ENCODE measurements at places on chromosomes 1 and 21.

- no peak for DNase-seq
Observed at GRCh38 chr1:3139451-3139852, 70.4 kb downstream of the PRDM16 start.

GRCh38 chr1:183678819-183679218 is 25.7 kb upstream of the APOBEC4 start:
- DNase-seq, result no peak

- DNase-seq, result peak; percentile 51
Observed at GRCh38 chr1:81833722-81834121, 33.0 kb downstream of the ADGRL2 start.

DNA sequence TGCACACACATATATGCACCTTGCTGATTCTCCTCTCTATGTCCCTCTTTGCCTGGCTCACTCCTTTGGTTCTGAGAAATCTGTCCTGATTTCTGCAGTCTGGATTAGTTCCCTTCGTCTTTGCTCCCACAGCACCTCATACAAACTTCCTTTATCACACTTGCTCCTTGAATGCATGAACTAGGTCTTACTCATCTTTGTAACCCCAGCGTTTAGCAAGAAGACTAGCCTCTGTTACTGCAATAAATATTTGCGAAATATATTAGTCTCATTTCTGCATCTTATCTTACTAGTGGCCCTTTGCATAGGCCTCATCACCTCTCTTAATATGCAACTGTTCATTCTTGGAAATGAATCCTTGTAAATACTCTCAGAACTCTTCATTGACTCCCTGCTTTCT is 11.4 kb downstream of the SMYD2 start:
- DNase-seq, result no peak

DNA sequence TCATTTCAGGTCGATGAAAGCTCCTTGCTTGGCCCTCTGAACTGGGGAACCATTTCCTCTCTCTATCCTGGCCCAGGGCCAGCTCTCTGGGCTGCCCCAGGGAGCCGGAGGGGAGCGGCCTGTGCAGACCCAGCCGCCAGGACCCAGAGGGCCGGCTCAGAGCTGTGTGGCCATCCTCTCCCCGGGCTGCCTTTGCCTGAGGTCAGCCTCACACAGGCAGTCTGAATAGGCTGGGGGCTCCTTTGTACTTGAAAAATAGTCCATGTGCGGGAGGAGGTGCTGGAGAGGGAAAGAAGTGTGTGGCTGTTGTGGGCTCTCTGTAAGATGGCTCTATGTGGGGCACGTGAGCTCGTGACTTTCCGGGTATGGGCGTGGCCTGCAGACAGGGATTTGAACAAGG is 275.1 kb upstream of the VAMP3 start:
- no peak for DNase-seq

DNA sequence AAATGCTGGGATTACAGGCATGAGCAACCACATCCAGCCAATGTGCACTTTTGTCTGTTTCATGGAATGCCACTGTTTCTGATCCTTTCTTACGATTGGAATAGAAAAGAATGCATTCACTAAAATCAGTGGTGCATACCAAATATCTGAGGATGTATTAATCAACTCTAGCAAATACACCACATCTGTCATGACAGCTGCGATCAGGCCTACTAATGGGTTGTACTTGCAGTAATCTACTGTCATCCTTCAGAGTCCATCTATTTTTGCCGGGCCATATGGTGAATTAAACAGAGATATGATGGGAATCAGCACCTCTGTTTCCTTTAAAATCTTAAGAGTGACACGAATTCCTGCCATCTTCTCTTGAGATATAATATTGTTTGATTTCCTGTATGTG is 8.5 kb upstream of the USP1 start:
- no peak for DNase-seq

DNA sequence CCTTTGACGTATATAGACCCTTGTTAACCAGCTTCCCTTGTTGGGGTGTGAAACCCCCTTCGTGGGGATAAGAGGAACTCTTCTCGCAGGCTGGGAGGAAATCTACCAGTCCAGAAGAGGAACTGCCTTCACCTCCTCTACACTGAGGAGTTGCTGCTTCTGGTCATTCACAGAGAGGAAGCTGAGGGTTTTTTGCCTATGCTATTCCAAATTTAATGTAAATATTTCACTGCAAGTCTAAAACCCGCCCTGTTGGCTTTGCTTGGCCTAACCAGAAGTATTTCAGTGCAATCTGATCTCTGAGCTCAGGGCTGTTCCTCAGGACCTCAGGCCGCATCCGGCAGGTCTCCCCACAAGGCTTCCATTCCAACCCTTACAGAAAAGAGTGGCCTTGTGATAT is 150.1 kb downstream of the HIVEP3 start:
- no peak for DNase-seq

- DNase-seq, result no peak
Observed at GRCh38 chr1:101217148-101217547, 19.7 kb upstream of the S1PR1 start.

- no peak for DNase-seq
Observed at GRCh38 chr1:39229504-39229903, 25.0 kb downstream of the MACF1 start.

DNA sequence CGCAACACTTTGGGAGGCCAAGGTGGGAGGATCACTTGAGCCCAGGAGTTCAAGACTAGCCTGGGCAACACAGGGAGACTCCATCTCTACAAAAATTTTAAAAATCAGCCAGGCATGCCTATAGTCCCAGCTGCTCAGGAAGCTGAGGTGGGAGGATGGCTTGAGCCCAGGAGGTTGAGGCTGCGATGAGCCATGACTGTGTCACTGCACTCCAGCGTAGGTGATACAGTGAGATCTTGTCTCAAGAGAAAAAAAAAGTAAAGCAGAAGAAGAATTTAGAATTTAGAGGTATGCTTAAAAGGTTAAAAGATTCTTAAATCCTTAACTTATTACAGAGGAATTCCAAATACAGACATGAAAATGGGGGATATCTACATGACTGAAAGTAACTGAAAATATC is 79.5 kb downstream of the SMYD3 start:
- peak; percentile 40 for DNase-seq

GRCh38 chr1:100100202-100100601 is 32.5 kb downstream of the SASS6 start:
- peak; percentile 53 for DNase-seq

- no peak for DNase-seq
Observed at GRCh38 chr1:1116701-1117468, 996 bp upstream of the C1orf159 start.

GRCh38 chr1:112549590-112549989 is 40.8 kb downstream of the WNT2B start:
- DNase-seq, result no peak

DNA sequence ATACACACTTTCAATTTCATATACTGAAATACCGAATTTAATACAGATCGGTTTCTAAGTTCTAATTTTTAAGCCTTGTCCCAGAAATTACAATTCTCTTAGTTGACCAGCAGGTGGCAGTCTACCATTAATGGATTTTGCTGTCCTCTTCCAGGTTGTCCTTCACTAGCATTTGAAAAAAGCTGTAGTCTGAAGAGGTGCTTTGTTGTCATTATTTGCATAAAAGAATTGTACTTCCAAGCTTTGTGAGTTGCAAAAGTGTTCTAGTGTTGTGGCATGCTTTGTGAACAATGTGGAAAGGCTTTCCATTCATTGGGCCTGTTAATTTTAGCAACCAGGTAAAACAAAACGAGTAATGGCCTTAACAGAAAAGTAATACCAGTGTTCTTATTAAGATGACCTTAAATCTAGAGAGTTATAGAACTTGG is 193.6 kb downstream of the RPS6KC1 start:
- DNase-seq, result peak; percentile 61

- no peak for DNase-seq
Observed at GRCh38 chr1:206672011-206672688, 12.6 kb upstream of the MAPKAPK2 start.

- no peak for DNase-seq
Observed at GRCh38 chr1:87759421-87760087, 430.9 kb downstream of the LMO4 start.

DNA sequence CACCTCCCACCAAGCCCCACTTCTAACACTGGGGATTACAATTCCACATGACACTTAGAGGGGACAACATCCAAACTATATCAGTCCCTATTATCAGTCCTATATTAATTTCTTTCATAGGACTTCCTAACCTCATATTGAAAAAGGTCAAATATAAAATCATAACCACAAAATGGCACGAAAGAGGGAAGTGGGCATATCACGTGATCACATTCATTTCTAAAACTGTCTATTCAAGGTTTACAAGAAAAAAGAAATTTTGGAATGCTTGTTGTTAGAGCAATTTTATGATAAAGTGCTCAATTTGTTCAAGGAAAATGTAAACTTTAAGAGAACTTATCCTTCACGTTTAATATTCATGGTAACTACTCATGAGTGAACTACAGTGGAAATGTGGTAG is 13.2 kb upstream of the CDC7 start:
- DNase-seq, result no peak

GRCh38 chr1:85198864-85199263 is 2.0 kb downstream of the SYDE2 start:
- no peak for DNase-seq

GRCh38 chr1:44784094-44785028 is 3.6 kb downstream of the BEST4 start:
- no peak for DNase-seq

DNA sequence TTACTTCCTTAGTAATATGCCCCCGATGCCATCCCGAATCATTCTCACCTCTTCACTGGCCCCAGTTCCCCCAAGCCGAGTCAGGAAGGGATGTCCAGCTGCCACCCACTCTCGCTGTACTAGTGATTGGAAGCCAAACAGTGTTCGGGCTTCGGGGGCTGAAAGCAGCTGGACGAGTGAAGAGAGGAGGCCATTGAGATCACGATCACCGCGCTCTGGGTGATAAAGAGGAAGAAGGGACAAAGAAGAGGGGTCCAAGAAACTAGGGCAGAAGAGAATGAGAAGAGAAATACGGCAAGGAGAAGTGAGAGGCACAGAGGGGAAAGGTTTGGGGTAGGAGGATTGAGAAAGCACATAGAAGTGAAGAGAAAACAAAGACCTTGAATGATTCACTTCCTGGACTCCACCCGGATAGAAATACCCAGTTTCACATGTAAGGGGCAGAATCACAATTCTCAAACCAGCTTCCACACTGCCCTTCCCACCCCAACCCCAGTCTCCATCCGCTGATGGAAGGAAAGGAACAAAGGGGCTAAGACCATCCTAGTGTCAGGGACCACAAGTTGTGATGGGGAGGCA is 3.7 kb upstream of the SF3B4 start:
- no peak for DNase-seq

GRCh38 chr1:236990052-236990445 is 14.2 kb downstream of the MT1HL1 start:
- DNase-seq, result no peak

DNA sequence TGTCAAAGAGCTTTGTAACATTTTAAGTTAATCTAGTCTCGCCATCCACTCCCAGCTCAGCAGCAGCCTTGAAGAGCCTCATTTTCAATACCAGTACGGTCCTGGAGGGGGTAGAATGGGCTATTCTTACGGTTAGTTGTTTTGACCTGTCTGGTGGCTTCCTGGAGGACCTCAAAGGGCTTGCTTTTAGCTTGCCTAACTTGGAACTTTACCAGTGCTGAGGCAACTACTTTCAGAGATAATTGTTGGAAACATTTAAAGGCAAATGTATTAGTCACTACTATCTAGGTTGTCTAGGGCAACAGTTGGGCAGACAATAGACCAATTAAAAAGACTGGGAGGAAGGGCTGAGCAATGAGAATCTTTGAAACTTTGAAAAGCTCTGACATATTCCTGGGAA is 56.0 kb downstream of the TTLL7 start:
- DNase-seq, result peak; percentile 26

- DNase-seq, result peak; percentile 94
Observed at GRCh38 chr1:196180847-196181593, 427.2 kb downstream of the KCNT2 start.

DNA sequence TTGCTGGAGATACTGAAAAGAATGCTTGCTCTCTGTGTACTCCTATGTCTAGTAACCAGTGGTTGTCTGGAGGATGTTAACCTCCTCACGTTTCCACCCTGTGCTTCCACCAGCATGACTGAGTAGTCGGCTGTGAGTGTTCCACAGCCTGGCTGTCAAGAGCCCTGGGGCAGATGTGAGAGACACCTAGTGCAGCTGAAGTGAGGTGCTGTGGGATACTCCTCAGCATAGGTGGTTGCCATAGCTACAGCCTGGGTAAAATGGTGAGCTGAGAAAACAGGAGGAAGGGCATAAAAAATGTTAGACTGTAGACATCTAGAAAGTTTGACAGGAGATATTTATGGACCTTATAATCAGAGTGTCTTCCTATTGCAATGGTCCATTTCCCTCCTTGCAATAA is 15.8 kb downstream of the IVL start:
- no peak for DNase-seq

DNA sequence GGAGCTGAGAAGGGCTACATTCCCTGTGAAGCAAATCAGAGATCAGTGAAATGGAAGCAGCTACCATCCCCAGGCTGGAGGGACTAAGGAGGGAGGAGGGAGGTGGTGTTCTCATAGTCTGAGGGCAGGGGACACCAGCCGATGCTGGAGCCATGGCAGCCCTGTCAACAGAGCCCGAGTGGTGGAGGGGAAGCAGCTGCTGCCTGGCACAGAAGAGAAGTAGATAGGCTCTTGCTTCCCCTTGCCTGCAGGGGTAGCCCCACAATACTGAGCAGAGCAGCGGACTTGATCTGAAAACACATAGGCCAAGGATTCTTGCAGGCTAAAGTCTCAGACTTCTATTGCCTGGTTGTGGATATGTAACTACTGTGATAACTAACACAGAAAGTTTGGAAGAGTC is 255.1 kb downstream of the FGGY start:
- no peak for DNase-seq

DNA sequence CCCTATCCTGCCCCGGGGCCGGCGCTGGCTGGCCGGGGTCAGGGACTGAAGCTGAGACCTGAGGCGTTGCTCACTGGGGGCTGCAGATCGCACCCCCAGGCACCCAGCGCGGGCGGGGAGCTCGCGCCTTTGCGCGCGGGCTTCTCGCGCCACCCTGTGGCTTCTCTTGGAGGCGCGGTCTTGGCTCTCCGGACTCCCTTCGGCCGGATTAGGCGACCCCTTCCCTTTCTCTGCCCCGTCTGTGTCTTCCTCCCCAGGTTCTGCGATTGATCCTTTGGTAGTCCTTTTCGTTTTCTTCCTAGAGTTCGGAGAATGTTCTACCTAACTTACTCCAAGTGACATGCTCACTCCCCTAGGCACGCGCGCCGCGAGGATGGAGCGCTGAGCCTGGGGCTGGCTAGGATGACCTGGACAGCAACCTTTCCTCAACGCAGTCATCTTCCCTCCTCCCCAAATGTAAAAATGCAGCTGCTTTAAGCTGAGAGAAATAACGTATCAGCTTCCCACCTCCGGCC is 495 bp upstream of the NTRK1 start:
- DNase-seq, result peak; percentile 30

- no peak for DNase-seq
Observed at GRCh38 chr1:234040446-234041317, 136.2 kb downstream of the SLC35F3 start.

- DNase-seq, result no peak
Observed at GRCh38 chr1:96510911-96511310, 210.7 kb upstream of the PTBP2 start.

GRCh38 chr1:220730486-220730885 is 17.6 kb upstream of the MTARC2 start:
- DNase-seq, result no peak

- DNase-seq, result peak; percentile 59
Observed at GRCh38 chr1:52296345-52296744, 69.7 kb downstream of the CC2D1B start.

Data from fibroblast of upper back skin (primary cell).